Activated naive CD8-positive, alpha-beta T cell treated with anti-CD3 and anti-CD28 coated beads, Interleukin-2, amount 10 ng/mL, durations not matched to agents 7 days and 5 days (primary cell): ENCODE measurements at places on chromosomes 7 and 10.

GRCh38 chr7:138738551-138739335, 37.6 kb upstream of the SVOPL start:
- peak; percentile 89 for DNase-seq

DNA sequence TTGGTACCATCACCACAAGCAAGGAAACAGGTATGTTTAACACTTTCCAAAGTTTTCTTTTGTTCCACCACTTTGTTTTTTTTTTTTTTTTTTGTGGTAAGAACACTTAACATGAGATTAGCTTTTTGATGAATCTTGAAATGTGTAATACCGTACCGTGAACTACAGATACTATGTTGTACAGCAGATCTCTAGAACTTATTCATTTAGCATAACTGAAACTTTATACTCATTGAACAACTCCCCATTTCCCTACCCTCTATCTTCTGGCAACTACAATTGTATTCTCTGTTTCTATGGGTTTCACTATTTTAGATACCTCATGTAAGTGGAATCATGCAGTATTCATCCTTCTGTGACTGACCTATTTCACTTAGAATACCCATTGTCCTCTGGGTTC, 162.7 kb upstream of the ITGB1 start:
- no peak for DNase-seq

- DNase-seq = no peak
Observed at GRCh38 chr7:112986256-112987031, 100.2 kb downstream of the GPR85 start.

GRCh38 chr10:127855591-127855881, 37.2 kb downstream of the CLRN3 start:
- no peak for DNase-seq

DNA sequence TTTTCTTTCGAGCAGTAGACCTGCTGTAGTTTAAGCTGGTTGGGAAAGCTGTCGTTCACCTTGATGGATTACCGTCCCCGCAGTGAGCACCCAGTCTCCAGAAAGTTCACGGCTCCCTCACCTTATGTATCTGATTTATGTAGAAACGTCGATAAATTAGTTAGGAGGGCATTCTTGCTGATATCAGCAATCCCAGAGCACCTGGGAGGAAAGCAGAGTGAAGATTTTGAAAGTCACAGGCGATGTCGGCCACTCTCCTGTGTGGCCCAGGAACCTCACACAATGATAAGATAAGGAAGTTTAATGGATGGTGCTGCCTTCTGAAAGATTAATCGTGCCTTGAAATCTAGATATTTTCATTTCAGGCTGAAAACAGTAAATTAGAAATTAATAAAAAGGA, 336.8 kb downstream of the DPP6 start:
- DNase-seq = no peak

DNA sequence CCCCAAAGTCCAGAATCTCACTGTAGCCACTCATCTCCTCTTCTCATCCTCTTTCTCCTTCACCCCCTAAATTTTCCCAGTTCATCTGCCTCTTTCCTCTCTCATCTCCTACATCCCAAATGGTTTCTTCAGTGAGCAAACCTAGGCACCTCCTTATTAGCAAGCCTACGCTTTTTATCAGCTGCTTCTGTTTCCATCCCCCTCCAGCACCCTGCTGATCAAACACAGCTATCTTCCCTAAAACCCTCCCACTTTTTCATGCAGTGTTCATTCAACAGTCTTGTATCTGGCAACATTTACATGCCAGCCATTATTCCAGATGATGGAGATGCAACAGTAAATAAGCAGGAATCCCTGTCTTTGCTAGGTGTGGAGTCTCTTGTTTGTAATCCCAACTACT, 3.3 kb upstream of the ABRAXAS2 start:
- no peak for DNase-seq

DNA sequence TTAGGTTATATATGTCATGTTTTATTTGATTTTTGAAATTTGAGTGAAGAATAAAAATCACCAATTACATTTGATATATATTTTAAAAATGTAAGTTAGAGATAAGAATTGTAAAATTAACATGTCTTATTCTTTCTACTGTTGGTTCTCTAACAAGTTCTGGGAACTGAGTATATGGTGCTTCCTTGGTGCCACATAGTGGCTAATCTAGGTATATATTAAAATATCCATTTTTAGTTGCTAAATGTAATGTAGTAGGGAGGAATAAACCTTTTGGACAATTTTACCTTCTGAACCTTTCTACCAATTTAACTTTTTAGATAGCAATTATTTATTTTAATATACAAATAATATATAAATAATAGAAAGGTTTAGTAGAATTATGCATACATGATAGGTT, 17.5 kb downstream of the CFAP69 start:
- DNase-seq = no peak

GRCh38 chr7:158588085-158588877, 658 bp upstream of the PTPRN2 start:
- no peak for DNase-seq

GRCh38 chr7:17983221-17984062, 43.1 kb upstream of the SNX13 start:
- DNase-seq = no peak

GRCh38 chr7:55546814-55547213, 25.5 kb downstream of the VOPP1 start:
- DNase-seq = no peak

DNA sequence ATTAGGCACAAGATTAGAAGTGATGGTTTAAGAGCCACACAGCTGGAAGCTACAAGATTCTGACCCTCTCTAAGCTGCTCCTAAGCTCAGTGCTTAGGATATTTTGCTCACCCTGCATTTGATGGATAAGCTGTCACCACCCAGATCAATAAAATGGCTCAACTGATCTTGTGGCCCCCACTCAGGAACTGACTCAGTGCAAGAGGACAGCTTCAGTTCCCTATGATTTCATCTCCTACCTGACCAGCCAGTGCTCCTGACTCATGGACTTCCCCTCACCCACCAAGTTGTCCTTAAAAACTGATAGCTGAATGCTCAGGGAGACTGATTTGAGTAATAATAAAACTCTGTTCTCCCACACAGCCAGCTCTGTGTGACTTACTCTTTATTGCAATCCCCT, 833.8 kb downstream of the GRID1 start:
- no peak for DNase-seq

GRCh38 chr7:111678986-111679385, 116.7 kb upstream of the IMMP2L start:
- no peak for DNase-seq

- no peak for DNase-seq
Observed at GRCh38 chr10:85607043-85607695, 759.4 kb downstream of the GRID1 start.

DNA sequence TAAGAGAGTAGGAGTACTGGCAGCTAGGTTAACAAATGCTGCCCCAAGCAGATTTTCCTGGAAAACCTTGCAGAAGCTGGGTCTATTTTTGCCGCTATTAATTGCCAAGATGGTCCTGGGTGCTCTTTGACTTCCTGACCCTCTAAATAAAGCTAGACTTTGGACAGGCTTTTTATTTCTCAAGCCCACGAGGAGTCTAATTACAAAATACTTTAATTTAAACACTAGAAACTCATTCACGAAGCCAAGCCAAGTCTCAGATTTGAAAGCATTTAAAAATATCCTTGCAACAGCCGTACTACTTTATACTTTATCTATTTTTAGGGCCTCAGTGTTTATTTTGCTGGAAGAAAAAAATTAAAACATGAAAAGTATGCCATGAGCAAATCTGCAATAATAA, 45.1 kb downstream of the TMEM26 start:
- DNase-seq = no peak

DNA sequence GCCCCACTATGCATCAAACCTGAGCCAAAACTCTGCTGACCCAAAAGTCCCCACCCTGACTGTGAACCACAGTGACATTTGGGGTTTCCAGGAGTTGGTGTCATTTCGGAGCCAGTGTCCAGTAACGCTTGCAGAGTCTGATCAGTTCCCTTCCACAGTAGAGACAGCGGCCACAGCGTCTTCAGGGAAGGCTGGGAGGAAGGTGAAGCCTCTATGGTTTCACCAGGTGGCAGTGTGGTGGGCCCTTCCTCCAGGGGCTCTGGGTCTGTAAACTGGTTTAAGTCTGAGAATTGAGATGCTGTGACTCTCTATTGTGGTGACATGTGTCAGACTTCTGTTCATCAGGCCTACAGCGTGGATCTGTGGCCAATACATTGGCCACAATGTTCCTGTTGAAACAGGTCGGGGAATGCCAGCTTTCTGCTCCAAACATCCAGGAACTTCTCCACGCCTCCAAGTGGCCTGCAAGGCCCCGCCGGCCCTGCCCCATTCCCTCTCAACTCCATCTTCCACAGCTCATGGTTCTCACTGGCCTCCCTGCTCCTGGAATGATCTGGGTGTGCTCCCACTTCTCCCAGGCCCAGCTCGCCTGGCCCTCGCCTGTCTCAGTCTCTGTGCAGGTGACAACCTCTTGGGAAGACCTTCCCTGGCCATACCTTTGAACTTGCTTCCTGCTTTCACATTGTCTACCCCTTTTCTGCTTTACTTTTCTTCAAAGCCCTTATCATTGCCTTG, 124.5 kb upstream of the FAM20C start:
- no peak for DNase-seq

GRCh38 chr10:87545783-87546182, 41.1 kb downstream of the MINPP1 start:
- no peak for DNase-seq

- DNase-seq = no peak
Observed at GRCh38 chr7:36606153-36606975, 117.9 kb downstream of the AOAH start.

DNA sequence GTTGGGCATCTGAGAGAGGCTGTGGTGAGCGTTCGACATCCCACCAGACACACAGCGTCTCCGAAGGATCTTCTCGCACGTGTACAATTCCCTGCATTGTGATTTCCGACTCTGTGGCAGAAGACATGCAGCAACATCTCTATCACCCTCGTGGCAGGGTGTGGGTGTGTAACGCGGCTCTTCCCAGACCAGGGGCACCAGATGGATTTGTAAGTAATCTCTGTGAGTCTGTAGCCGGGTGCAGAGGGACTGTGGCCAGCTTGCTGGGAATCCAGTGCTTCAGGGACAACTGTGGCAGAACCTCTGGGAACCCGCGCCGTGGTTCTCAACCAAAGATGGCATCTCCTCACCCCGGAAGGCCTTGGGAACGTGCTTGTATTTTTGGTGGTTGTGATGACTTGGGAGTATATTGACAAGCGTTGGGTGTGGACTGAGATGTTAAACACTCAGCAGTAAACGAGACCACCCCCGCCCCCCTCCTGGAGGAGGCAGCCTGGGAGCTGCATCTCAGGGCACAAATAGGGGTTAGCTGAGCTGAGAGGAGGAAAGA, 21.2 kb downstream of the FOXL3 start:
- DNase-seq = no peak

- no peak for DNase-seq
Observed at GRCh38 chr10:129105266-129105665, 361.8 kb upstream of the MGMT start.

DNA sequence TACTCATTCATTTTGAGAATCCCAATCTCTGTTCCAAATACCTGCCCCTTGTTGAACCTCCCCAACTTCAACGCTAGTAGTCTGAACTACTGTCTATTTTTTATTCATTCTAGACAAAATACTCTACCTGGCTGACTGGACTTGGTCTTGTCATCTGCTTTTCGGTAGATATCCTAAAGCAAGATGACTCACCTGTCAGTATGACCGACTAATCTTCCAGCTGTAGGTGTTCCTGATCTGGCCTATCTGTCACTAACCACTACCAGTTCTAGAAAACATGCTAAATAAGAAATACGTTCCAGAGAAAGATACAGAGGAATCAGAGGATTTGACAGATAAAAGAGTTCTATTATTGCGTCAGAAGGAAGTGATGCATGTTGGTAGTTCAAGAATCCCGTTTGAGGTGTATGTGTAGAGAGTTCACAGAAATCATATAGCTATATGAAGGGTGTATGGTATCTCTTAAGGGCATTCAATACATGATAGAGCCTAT, 81.1 kb downstream of the IDE start:
- DNase-seq = no peak

DNA sequence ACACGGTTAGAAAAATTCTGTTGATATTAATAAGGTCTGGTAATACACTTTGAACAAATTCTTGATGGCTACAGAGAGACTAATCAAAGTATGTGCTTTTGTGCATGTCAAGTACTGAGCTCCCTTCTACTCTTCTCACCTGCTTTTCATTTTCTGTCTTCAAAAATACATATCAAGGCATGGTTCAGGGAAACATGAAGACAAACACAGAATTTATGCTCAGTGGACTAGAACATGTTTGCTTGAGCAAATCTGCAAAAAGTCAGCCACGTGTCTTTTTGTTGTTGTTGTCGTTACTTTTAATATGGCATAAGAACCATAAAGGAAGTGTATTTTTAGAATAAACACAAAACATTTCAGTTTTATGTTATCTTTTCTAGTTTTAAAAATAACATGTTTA, 21.9 kb downstream of the CDK13 start:
- DNase-seq = no peak

DNA sequence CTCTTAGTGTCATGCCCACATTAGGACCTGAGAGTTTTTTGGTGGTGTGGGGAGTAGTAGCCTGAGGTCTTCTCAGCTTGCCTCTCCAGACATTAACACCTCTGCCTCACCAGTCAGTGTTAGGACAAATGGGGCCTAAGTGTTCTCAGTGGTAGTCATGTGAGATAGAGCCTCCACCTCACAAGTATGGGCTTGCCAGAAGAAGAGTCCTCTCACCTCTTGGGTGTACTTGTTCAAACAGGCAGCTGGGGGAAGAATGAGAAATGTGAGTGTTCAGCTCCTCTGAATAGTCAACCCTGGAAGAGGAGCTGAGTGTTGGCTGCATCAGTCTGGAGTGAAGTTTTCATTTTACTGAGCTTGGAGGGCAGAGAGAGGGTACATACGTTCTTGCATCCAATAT, 464.6 kb downstream of the POM121L12 start:
- no peak for DNase-seq

GRCh38 chr7:112782498-112782897, 7.7 kb downstream of the TMEM168 start:
- no peak for DNase-seq

DNA sequence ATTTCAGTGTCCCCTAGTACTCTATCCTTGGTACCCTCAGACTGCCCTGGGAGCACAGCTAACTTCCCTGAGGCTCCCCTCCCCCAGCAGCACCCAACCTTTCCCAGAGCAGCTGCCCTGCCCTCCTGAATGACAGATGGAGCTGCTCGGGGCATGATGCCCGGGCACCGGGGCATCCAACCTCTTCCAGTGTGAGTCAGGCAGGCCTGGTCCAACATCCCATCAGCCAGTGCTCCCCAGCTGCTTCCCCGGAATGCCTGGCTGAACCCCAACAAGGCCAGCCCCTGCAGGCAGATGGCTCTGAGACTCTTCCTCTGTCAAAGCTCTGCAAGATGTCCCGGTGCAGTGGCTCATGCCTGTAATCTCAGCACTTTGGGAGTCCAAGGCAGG, 11.9 kb upstream of the TSPAN15 start:
- DNase-seq = no peak
